ENCODE measurements at places on chromosomes 3 and 15.

- DNase-seq, result no peak
Observed at GRCh38 chr15:27514526-27514925, 543.5 kb downstream of the GABRG3 start.

- DNase-seq, result no peak
Observed at GRCh38 chr15:70406617-70407335, 309.1 kb upstream of the TLE3 start.

- no peak for DNase-seq
Observed at GRCh38 chr3:161694682-161695564, 198.3 kb downstream of the OTOL1 start.

GRCh38 chr3:50441424-50442217 lies 61.8 kb downstream of the CACNA2D2 start:
- DNase-seq, result no peak

DNA sequence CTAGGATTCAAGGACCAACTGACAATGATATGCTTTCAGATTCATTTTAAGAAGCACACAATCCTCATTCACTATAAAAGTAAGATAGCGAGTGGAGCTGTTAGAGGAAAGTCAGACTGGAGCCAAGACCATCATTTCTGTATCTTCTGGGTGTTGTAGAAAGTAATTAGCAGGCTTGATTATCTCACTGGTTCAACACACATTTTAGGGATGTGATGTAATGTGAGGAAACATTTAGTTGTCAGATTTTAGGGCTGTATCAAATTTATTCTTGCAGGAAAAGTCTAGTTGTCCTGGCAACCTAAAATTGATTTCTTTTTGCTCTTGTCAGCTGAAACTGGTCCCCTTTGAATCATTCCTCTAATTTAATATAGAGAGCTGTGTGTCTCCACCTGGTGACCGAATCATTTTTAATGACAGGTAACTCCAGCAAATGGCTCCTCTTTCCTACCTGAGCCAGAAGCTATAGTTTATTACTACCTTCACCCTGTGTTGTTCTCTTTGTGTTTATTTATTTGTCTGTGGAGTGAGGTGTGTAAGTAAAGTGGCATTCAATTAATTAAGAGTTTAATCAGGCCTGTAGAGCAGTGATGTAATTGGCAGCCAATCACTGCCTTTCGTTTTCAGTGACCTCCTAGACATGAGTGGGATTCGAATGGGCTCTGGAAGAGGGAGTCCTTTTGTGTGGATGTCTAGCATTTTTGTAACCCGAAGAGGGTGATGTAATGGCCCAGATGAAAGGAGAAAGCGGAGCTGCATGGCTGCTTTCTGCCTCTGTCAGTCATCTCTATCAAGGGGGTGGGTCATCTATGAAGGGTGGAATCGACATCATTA lies 125.8 kb downstream of the LPP start:
- DNase-seq, result no peak

- no peak for DNase-seq
Observed at GRCh38 chr3:195876297-195877064, 31.9 kb downstream of the TNK2 start.

GRCh38 chr3:158863247-158863646 lies 61.4 kb downstream of the MFSD1 start:
- DNase-seq, result no peak

GRCh38 chr3:152772674-152773225 lies 62.2 kb upstream of the P2RY1 start:
- no peak for DNase-seq

DNA sequence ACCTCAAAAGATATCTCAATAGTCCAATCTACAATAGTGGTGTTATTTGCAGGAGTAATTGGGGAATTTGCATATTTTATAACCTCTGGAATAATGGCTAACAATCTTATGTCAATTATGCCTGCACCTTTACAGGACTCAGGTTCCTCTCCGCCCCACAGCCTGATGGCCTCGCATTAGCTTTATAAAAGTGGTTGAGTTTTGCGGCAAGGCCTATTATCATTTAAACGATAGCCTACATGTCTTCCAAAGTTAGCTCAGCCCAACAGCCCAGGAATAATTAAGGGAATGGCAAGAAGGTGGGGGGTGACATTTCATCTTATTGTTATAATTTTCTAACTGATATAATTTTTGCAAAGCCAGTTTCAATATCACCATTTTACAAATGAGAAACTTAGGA lies 97.3 kb downstream of the RTP4 start:
- DNase-seq, result no peak

- DNase-seq, result no peak
Observed at GRCh38 chr3:22399566-22399965, 648.6 kb upstream of the ZNF385D start.

GRCh38 chr15:92625251-92625980 lies 30.2 kb downstream of the FAM174B start:
- no peak for DNase-seq

- no peak for DNase-seq
Observed at GRCh38 chr15:40739854-40740253, 15.2 kb downstream of the RMDN3 start.

DNA sequence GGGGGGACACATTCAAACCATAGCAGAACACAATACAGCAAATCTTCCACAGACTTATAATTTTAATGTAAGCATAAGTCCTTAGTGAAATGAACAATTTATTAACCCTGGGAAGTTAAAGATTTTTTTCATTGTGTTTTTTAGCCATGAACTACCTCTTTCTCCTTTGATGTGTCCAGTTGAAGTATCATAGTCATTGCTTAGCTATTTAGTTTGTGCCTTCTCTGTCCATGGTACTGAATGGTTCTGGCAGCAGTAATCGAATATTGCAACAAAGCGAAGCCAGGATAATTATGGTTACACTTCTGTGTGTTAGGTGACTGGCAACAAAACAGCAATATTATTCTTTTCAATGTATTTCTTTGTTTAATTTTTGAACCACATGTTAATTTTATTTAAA lies 403.0 kb upstream of the ONECUT1 start:
- no peak for DNase-seq

DNA sequence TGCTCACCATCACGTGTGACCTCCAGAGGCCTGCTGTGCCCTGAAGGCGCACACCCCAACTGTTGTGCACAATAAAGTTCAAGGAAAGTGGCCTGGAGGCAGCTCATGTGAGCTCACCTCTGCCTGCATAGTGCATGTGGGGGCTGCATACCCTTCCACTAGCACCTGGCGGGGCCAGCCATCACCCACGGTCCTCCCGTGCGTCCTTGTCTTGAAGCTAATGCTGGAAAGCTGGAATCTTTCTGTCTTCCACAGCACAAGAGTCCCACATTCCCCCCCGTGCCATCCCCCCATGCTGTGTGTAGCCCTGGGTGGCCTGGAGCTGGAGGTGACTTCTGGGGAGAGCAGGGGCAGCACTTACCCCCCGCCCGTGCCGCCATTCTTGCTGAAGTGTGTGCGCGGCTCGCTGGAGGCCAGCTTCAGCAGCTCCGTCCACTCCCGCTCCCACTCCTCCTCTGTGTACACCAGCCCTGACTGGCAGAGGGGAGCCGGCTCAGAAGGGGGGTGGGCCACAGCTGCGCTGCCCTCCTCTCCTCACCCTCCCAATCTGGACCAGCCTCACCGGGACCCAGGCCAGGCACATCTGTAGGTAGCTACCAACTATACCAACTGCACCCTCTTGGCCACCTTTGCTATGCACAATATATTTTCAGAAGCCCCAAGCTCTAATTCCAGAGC lies 199.5 kb downstream of the KLF13 start:
- DNase-seq, result no peak

DNA sequence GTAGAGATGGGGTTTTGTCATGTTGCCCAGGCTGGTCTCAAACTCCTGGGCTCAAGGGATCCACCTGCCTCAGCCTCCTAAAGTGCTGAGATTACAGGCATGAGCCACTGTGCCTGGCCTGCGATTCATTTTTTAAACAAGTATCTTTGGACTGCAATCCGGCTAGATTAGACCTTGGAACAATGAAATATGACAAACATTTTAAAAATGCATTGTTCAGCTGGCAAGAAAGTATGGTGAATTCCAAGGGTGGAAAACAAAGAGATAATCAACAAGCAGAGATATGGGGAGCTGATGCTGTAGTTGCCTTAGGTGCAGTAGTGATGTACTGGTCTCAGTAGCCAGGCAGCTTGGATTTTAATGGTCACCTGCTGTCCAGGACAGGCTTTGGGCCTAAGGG lies 95.8 kb upstream of the GOLGA8J start:
- no peak for DNase-seq

GRCh38 chr15:66429117-66429516 lies 42.4 kb downstream of the MAP2K1 start:
- no peak for DNase-seq

DNA sequence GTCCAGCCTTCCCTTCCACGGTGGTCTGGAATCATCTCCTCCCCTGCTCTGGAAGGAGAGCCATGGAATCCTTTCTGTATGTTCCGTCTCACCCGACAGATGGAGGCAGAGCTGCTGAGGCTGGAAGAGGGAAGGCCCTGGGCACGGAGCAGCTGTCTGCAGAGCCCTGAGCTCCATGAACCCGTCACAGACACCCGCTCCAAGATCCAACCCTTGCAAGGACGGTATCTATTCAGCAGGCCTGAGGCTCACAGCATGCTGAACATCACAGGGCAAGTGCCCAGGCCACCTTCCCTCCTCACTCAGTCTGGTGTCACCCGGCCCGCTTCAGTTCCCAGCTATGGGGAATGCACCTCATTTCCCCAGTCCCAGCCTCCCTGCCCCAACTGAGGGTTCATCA lies 103.9 kb downstream of the LRIG1 start:
- DNase-seq, result no peak

DNA sequence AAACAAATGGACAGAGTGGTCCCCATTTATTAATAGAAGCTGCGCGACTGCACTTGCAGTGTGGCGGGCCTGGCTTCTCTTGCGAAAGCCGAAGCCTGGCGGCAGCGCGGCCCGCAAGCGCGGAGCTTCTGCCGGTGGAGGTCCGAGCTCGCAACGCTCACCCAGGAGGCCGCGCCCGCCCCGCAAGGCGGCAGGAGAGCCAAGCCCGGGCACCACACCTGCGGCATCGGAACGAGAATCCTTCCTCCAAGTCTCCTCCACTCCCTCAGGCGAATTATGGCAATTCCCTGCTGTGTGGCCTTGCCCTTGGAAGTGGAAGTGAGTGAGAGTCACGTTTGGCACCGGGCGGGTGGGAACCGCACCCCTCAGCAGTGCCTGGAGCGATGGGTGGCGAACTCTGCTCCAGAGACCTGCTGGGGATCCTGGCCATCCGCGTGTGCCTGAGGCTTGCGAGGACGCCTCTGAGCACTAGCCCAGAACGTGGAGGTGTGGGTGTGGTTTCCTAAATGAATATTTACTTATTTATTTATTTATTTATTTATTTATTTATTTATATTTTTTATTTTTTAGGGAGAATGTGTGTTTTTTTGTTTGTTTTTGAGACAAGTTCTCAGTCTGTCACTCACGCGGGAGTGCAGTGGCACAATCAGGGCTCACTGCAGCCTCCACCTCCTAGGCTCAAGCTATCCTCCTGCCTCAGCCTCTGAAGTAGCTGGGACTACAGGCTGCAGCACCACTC lies 133.7 kb upstream of the UBE2E1 start:
- DNase-seq, result no peak

- DNase-seq, result no peak
Observed at GRCh38 chr3:111591555-111591954, 3.6 kb downstream of the ZBED2 start.

GRCh38 chr3:10017636-10018292 lies 8.5 kb upstream of the FANCD2 start:
- DNase-seq, result no peak

GRCh38 chr15:92833106-92833433 lies 67.1 kb upstream of the CHD2 start:
- peak; percentile 39 for DNase-seq

- peak; percentile 48 for DNase-seq
Observed at GRCh38 chr15:90539789-90540188, 10.1 kb downstream of the CRTC3 start.

DNA sequence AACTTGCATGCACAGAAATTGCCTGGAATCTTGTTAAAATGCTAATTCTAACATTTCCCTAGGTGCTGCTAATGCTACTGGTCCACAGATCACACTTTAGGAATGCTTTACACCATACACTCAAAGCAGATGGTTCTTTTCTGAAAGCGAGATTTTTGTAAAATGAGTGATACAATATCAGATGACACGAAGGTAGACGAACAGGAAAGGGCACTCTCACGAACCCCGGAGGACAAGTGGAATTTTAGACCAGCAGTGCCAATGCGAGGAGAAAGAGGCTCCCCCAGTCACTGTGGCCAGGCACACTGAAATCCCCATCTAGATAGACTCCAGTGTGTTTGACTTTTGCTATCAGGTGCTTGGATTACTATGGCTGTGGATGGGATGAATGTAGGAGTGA lies 21.0 kb downstream of the FAIM start:
- DNase-seq, result no peak

DNA sequence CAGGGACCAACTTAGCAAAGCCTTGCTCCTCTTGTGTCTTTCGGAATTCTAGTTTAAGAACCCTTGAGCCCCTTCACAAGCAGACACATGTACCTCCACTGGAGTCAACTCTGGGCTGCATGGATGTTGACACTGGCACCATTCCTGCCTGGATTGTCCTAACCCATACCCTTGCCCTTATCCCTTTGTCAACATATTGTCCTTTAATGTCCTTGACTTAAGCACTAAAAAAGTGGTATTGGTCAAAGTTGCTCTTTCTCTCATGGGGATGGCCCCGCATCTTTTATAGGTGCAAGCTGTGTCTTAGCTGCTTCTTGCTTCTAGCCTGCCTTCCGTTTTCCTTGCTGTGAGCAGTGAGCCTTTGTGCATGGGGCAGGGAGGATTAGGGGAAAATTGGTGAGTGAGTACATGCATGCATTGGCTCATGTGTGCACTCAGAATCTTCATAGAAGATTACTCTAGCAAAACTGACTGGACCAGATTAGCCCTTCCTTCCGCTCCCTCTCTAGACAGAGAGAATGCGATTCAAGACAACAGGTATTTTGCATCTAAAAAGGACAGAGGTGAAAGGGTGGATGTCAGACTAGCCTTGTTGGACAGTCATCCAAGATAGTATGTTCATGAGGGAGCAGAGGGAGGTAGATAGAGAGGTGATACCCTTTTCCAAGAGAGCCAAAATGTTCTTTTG lies 42.4 kb downstream of the TGFBR2 start:
- DNase-seq, result no peak

DNA sequence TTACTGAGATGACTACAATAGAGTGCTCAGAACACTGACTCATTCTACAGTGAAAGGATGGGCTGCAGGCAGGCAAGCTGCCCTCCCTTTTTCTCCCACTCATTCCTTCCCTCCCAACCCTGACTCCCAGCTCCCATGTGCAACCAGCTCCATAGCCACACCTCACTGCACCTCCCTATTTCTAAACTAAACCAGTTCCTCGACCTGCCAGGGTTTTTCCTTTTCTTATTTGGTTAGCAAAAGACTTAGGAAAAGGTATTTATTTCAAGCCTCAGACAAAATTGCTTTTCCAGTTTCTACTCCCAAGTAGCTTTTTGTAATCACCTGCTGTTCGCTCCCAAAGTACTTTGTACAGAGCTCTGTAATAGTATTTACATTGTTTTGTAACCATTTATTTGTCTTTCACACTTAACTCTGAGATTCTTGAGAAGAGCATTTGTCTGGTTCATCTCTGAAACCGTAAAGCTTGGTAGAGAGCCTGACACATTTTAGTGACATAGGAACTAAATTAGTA lies 2.2 kb downstream of the AADAC start:
- DNase-seq, result no peak
